Natural killer cell treated with Interleukin-12 subunit alpha and Interleukin-12 subunit beta and Interleukin-15 and Interleukin-18, amount 100 ng/mL, for 72 hours (primary cell): ENCODE measurements at places on chromosomes 6 and 20.
A peak's percentile ranks its signal among the peaks of the same experiment; 100 is the strongest.

DNA sequence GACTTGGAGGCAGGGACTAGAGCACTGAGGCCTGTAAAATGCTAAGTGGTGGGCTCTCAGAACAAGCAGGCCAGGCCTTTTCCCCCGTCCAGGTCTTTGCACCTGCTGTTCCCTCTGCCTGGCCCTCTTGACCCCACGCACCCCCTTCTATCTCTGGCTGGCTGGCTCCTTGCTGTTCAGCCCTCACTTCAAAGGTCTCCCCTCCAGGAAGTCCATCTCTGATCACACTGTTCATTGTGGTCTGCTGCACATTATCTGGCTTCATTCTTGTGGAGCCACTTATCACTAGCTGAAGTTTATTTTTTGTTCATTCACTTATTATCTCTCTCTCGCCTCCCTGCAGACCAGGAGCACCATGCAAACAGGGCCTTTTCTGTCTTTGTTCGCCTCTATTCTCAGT lies 24.5 kb downstream of the SLC13A3 start:
- DNase-seq: no peak

- DNase-seq: no peak
Measured at GRCh38 chr20:14383335-14383734, 45.9 kb upstream of the FLRT3 start.

DNA sequence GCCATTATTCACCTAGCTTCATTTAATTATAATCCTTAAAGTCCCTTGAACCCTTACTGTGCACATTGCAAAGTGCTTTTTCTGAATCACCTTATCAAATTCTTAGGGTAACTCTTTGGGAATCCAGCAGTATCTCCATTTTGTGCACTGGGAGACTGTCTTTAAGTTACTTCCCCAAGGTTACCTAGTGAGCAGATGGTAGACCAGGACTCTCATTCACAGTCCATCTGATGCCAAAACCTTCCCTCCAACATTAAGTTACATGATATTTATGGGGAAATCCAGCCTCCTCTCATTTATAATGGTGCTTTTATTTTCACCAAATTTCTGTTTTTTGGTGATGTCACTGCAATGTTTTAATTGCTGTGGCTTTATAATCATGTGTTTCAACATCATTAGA lies 75.7 kb downstream of the NCOA7 start:
- no peak for DNase-seq

DNA sequence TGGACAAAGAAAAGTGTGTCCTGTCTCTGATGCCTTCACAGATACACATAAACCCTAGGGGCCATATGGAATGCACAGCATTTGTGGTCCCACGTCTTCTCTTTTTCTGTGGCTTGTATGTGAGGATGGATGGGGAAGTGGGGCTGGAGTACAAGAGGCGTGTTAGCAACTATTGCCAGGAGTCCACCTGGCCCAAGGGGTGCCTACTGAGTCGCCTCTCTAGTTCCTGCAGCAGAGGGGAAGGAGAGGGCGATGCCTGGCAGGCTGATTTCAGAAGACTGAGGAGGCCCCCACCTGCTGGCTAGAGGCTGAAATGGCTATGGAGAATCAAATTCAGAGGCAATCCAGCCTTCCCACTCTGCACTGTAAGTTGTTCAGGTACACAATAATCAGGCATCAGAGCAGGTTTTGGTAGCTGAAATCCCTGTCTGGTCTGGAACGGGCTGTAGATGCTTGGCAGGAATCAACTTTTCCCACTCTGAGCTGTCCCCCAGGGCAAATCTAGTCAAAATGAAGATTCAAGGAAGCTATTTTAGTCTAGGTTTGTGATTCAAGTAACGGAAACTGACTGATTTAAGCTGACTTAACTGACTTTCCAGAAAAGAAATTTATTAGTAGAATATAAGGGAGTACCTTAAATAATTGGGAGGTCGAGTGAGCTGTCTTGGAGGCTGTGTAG lies 14.9 kb upstream of the PPARD start:
- DNase-seq: peak; percentile 70

DNA sequence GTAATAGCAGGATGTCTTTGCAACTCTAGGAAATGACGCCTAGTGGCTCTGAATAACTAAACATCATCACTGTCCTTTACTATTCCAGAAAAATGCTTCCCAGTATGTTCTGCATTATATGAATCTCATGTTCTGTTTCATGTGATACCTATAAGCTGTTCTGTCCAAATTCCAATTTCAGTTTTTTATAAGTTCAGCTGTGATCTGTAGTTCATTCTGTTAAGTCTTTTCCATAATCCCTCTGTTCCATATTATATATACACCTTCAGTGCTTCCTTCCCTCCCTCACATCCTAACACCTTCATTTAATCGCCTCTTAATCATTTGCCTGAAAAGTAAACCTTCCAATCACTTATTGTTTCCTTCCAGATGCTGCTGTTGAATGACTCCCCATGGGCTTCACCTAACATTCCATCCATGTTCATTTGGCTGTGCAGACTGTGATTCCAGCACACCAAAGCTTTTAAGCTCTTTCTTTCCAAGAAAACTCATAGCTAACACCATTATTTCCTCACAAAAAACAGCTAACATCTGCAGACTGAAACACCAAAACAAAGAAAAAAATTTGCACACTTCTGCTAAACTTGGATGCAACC lies 18.6 kb downstream of the HMGCLL1 start:
- DNase-seq: no peak

DNA sequence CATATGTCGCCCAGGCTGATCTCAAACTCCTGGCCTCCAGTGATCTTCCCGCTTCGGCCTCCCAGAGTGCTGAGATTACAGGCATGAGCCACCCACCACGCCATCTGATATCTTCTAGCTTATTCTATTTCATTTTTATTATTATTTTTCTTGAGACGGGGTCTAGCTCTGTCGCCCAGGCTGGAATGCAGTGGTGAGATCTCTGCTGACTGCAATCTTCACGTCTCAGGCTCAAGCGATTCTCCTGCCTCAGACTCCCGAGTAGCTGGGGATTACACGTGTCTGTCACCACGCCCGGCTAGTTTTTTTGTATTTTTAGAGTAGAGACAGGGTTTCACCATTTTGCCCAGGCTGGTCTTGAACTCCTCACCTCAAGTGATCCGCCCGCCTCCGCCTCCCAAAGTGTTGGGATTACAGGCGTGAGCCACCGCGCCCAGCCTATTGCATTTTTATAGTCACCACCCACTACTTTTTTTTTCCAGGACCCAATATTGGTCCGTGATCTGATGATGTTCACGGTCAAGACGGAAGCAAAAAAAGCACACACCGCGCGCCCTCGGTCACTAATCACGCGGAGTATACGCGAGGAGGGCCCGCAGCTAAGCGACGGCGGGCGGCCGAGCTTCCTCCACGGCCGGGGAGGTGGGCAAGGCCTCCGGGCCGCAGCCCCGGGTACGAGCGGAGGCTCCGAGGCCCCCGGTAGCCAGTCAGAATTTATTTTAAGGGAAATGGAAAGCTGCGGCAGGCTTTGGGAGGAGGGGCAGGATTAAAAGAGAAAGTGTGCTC lies 1.1 kb upstream of the LSM14B start:
- no peak for DNase-seq

- no peak for DNase-seq
Measured at GRCh38 chr20:31943052-31943471, 8.8 kb downstream of the PDRG1 start.

DNA sequence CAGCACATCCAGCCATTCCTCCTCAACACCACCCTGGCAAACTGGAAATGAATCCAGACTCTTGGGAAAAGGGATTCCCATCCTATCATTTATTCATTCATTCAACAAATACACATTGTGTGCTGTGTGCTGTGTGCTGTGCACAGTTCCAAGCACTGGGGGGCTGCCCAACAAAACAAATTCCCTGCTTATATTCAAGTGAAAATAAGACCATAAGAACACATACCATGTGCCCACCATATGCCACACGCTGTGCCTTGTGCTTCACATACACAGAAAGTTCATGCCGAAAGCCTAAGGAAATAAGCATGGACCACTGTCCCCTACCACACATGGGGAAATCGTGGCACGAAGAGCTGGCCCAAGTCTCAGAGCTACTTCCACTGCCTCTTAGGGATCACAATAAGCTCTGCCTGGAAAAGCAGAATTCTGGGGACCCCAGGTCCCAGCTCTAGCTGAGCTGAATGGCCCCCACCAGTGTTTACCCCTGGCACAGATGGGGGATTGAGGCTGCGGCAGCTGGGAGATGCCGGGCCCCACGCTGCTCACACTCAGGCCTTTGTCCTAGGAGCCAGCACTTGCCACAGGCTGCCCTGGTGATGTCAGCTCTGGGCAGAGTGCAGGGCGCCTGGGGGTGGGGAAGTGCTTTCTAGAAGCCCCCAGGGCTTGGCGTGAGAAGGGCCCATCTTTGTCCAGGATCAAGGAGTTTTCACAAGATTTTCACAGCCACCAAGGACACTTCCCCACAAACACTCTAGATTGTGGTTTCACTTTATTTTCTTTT lies 99.6 kb downstream of the PREX1 start:
- DNase-seq: peak; percentile 57

DNA sequence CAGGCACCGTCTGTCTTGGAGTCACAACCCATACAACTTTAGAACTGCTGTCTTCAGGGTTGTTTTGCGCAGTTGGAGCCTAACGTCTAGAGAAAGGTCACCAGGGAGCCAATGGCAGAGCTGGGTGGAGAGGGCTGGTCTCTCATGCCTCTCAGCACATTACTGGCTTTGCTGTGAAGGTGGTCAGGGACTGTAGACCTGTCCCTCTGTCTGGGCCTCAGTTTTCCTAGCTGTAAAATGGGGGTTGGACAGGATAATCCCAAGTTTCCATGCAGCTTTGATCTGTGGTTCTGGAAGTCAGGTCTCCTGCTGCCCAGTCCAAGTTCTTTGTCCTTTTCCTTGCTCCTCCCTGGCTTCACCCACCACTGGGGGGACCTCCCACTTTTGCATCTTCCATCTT lies 52.2 kb upstream of the EPB41L1 start:
- no peak for DNase-seq

DNA sequence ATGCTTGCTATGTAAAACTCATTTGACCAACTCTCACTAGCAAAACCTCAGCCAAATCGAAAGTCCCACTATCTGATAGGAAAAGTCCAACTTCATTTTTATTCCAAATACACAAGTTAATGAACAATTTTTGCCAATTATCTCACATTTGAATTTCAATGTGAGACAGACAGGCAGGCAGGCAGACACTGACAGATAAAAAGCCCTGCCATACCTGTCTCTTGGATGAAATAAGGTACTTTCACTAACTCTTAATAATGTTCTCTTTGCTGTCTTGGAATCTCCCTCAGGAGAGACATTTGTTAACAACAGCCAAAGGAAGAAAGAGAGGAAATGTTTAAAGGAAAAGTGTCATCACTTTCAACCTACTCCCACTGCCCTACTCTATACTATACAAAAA lies 82.0 kb downstream of the RNGTT start:
- no peak for DNase-seq

DNA sequence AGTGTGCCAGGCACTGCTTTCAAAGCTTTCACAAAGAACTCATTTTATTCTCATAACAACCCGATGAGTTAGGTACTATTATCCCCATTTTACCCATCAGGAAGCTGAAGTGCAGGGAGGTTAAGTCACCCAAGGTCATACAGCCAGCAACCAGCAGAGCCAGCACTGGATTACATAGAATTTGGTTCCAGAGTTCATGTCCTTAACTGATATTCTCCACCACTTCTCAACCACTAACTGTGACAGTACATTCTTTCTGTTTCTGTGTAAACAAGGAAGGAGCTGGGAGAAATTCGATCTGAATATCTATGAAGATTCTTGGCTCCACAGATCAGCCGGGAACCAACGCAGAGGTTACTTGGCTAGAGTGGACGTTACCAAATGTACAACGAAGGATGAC lies 98.0 kb downstream of the KIF16B start:
- DNase-seq: no peak

DNA sequence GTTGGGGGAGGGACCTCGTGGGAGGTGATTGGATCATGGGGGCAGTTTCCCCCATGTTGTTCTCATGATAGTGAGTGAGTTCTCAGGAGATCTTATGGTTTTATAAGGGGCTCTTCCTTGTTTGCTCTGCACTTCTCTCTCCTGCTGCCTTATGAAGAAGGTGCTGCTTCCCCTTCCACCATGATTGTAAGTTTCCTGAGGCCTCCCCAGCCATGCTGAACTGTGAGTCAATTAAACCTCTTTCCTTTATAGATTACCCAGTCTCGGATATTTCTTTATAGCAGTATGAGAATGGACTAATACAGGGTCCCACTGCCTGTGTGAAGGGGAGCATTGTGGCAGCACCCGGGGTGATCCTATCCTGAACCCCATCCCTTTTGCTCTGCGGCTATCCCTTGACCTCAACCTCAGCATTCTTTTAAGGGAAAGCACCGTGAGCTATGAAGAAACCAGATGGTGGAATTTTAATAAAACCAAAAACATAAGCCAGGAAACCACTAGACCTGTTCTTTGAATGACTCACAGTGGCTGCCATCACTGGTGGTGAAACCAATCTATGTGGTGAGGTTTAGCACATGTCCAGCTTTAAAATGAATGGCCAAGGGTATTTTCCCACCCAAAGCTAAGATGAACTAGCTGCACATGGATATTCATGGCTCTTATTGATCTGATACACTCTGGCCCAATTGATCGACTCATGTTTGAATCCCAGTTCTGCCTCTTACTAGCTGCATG lies 62.2 kb downstream of the ZDHHC14 start:
- DNase-seq: peak; percentile 82

- no peak for DNase-seq
Measured at GRCh38 chr20:57449398-57450354, 58.5 kb downstream of the RBM38 start.

DNA sequence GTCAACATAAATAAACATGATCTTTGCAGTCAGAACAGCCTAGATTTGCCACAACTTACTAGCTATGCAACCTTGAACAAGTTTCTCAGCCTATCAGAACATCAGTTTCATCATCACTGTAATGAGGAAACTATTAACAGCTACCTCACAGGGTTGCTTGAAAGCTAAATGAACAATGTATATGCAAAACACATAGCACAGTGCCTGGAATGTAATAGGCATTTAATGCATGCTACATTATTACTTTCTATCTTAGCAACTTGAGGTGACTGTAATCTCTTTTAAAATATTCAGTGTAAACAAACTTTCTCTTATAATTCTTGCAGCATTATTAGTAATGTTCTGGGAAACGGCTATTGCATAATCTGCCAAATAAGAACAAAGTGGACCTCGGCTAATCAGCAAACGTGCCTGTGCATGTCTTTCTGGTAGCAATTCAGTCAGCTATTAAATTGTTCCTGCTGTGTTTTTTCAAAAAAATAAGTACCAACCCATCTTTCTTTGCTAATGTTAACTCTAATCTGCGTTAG lies 61.5 kb downstream of the SYNE1 start:
- DNase-seq: no peak

DNA sequence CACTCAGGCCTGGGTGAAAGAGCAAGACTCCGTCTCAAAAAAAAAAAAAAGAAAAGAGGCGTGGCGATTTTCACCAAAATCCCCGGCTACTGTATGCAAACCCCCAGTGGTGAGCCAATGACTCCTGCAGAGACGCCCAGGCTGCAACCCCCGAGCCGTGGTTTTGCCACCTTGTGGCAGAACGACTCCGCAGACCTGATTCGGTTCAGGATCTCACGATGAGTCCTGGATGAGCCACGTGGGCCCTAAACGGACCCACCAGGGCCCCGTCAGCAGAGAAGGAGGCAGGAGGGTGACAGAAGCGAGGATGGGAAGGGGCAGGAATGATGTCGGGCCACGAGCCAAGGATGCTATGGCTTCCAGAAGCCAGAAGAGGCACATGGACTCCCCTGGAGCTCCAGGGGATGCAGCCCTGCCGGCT lies 42.5 kb downstream of the SLC2A4RG start:
- DNase-seq: no peak
